ENCODE measurements at places on chromosomes 7 and 10.

GRCh38 chr10:83677795-83678194, 461.5 kb upstream of the GHITM start:
- no peak for DNase-seq

DNA sequence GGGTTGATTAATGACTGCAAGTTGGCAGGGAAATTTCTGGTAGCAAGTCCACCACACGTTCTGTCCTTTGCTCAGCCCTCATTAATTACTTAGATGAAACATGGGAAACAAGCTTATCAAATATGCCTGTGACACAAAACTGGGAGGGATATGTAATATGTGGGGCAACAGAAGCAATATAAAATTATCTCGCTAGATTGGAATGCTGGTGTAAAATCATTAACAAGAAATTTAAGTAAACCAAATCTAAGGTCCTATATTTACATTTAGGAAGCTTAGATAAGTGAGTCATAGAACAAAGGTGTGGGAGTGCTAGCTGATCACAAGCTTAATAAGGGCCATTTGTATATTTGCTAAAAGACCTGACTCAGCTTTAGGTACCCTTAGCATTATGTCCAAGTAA, 23.5 kb downstream of the TRPV5 start:
- DNase-seq = no peak

DNA sequence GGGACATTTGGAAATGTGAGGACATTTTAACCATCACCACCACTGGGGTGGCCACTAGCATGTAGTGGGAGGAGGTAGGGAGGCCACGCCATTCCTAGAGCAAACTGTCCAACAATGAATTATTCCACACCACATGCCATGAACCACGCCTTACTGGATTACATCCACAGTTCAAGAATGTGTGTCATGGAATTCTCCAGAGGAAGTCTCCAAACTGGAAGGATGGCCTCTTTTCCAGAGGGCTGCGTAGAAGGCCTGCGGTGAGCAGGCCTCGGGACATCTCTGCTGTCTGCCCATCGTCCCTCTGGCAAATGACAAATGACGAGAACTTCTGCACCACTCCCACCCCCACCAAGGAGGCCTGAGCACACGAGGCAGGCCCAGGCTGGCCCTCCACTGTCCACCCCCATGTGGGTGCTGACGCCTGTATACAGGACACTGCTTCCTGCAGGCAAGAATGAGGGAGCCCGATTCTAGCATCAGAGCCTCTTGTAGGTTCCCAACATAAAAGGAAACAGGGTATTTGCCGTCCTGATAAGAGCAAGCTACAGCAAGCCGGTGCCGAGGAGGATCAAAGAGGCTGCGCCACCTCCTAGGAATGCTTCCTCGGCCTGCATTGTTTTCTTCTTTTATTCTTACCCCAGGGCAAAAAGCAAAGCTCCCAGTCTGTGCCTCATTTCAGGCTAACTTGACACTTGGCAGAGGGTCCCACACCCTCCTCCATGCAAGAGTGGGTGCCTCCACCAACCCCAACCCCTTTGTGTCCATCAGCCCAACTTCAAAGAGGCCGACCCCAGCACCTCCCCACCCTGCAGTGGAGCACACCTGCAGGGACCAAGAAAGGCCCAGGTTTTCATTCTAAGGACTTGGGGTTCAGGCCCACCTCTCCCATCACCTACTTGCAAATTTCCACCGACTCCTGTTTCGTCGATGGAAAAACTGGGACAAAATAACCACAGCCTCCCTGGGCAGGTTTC, 23.9 kb downstream of the TNS3 start:
- no peak for DNase-seq

- DNase-seq = no peak
Measured at GRCh38 chr7:5635006-5635405, 146.5 kb downstream of the RNF216 start.

- no peak for DNase-seq
Measured at GRCh38 chr10:55233505-55233904, 432.5 kb upstream of the PCDH15 start.

- DNase-seq = no peak
Measured at GRCh38 chr10:27783660-27784059, 38.0 kb upstream of the MKX start.

- no peak for DNase-seq
Measured at GRCh38 chr7:17404006-17404405, 105.6 kb downstream of the AHR start.

GRCh38 chr10:12459340-12459739, 110.0 kb downstream of the CAMK1D start:
- DNase-seq = no peak

DNA sequence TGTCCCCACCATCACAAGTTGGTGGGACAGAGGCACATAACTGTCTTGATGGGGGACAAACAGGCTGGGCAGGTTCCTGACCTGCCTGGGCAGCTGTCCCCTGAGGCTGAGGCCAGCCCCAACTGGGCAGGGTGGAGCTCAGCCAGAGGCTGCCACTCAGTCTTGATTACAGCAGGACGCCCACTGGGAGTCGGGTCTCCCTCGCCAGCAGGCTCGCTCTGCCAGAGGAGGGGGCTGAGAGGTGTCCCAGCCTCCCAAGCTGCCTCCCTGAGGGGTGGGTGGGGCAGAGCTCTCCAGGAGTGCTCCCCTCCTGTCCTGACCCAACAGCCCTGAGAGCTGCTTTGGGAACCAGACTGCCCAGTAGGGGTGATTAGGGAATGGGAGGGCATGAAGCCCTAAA, 1.8 kb upstream of the CAMK2G start:
- DNase-seq = no peak

DNA sequence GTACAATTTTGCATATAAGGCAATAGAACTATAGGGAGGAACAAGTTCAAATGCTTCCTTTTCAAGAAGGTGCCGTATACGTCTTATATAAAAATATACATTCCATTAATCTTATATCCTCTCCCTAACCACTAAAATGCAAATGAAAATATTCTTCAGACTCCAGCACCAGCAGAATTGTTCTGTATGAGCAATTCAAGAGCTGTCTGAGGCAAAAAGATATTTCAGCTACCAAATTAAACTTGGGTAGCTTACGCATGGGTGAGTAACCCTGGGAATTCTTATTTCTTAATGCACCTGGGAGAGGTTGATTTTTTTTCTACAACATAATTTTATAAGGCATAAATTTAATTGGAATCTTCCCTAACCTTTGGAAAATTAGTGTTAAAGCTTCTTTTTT, 42.2 kb upstream of the GSDME start:
- DNase-seq = no peak

GRCh38 chr7:81839708-81840369, 70.0 kb upstream of the HGF start:
- DNase-seq = no peak

GRCh38 chr10:87983716-87984115, 120.3 kb downstream of the PTEN start:
- DNase-seq = no peak

DNA sequence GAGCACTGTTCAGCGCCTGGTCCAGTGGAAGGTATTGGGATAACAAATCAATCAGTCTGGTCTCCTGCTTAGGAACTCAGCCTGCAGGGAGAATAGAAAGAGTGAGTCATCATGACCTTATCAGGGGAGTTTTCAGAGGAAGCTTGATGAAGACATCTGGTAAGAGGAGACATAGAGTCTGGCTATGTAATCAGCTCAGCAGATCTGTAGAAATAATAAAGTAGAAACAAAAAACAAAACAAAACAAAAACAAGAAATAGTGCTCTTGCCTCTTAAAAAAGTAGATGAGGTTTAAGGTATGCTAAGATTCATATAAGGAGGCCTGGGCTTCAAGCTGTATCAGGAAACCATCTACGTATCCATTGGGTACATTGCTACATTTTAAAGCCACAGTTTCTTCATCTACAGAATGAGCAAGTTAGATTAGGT, 14.4 kb downstream of the TAS2R41 start:
- no peak for DNase-seq

DNA sequence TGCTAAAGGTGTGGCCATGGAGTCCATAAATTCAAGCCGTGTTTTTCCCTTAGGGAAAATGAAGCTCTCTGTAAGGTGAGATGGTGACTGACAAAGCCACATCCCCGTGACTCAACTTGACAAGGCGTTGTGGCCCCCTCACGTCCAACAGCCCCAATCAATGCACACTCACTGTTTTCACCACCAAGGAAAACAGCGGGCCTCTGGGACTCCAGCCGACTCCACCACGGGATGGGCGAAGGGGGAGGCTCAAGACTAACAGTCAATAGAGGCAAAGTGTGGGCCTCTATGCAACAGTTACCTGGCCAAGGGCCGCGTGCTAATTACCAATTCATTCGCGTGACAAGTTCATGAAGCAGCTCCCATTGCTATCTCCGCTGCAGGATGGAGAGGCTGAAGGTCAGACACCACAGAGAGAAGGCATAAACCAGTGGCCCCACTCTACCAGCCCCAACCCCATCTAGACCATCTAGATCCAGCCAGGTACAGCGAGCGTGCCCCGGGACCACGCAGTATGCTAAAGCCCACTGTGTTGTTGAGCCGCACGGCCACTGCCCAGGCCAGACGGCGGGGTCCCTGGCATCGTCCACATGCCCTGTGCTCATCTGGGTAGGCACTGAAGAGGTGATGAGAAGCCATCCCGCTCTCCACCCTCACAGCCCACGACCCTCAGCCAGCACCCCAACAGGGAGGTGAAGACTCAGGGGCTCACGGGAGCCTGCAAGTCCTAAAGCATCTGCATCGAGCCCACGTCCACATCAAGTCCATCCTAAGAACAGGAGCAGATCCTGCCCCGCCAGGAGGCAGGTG, 76.1 kb downstream of the PROSER2 start:
- no peak for DNase-seq

DNA sequence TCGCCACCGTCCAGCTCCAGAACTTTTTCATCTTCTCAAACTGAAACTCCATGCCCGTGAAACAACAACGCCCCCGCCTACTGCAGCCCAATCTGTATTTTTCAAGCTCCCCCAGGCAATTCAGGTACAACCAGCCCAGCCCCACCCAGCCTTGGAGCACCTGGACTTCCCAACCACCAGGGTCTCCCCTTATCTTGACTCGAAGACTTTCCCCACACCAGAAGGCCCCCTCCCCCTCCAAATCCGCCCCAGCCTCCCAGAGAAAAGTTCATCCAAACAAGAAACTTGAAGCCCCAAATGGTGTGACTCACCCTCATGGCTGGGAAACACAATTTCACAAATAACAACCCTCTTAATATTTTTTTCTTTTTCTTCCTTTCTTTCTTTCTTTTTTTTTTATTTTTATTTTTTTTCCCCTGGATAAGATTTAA, 10.6 kb downstream of the ZCCHC24 start:
- no peak for DNase-seq

GRCh38 chr10:32459051-32459698, 13.2 kb downstream of the CCDC7 start:
- no peak for DNase-seq

- no peak for DNase-seq
Measured at GRCh38 chr7:155587486-155587885, 41.1 kb upstream of the CNPY1 start.

DNA sequence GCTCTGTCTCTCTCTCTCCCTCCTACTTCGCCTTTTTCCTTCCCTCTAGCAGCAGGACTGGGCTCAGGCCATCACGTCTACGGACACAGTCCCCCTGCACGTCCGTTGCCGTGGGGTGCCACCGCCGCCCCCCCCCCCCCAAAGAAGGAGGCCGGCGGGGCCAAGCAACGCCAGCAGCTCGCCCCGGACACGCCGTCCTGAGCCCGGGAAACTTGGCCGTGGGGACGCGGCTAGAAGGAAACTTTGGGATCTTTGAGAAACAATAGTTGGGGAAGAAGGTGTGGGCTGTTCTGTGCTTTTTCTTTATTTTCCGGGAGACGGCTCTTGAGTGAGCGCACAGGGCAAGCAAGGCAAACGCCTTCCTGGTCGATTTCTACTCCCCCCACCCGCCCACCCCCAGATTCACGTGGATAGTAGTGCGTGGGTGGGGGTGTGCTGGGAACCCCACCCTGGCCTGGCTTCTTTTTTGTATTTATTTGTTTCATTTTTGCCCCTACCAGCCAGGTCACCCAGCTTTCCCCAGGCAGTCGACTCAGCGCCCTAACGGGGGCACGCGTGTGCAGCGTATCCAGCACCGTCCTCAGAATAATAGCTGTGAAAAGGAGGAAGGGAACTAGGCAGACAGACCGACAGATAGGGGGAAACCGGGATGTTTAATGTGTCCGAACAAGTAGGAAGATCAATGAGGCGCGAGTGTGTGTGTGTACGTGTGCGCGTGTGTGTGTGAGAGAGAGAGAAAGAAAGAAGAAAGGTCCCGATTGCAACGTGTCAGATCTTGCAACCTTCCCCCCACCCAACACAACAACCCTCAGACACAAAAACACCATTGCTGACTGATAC, 1.4 kb downstream of the MXI1 start:
- peak; percentile 35 for DNase-seq

DNA sequence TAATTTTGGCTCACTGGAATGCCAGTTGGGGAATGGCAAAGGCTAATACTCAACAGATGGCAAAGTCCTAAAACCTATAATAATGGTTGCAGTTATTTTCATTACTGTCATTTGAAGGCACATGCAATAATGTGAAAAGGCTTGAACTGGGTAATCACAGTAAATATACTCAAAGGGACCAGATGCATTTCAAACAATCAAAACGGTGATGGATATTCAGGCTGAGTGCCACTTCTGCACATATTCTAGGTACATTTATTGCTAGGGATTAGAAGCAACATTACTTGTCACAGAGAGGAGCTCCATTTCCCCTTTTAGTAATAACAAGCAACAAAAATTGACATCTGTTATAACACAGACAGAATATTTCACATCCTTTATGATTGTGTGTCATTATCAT, 171.8 kb downstream of the NXPH1 start:
- DNase-seq = no peak

DNA sequence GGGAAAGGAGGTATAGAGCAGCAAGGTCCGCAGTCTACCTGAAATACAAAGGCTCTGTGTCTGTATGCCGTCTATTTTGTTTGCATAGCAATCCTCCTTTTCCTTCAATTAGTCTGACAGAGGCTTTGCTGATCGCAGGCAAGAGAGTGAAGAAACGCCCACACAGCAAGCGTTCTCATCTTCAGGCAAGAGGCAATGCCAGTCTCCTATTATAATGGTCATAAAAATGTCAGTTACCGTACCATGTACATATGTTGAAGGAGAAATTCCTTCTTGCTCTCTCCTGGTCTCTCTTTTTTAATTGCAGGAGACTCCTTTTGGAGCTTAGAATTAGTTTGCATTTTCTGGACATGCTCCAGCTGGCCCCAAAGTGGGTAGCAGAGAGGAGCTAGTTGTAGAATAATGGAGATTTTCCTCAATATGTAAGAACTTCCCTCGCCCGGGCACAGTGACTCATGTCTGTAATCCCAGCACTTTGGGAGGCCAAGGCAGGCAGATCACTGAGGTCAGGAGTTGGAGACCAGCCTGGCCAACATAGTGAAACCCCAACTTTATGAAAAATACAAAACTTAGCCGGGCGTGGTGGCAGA, 139.5 kb downstream of the PFKFB3 start:
- no peak for DNase-seq

- no peak for DNase-seq
Measured at GRCh38 chr10:97243836-97244235, 48.6 kb downstream of the ARHGAP19 start.

DNA sequence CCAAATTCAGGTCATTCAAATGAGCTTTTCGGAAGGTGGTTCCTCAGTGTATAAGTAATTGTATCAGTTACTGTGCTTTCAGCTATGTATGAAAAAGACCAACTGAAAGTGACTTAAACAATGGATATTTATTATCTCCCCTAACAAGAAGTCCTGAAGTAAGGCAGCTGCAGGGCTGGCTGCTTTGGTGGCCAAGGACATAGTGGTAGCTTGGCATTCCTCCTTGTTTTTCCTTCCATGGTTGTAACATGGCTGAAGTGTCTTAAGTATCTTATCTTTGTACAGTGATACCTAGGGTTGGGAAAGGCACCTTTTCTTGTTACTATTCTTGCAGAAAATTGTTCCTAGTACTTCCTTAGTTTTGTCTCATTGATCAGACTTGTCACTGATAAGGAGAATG, 21.4 kb downstream of the EXOC4 start:
- no peak for DNase-seq

Measured in naive B cell (primary cell).